Stimulated activated naive CD4-positive, alpha-beta T cell treated with Interleukin-2 at 50 U/mL for 16 hours (primary cell): ENCODE measurements at places on chromosomes 12 and 14.
A peak's percentile ranks its signal among the peaks of the same experiment; 100 is the strongest.

- DNase-seq: no peak
These were observed 164.3 kb downstream of the SLC5A8 start for GRCh38 chr12:101045486-101046464.

DNA sequence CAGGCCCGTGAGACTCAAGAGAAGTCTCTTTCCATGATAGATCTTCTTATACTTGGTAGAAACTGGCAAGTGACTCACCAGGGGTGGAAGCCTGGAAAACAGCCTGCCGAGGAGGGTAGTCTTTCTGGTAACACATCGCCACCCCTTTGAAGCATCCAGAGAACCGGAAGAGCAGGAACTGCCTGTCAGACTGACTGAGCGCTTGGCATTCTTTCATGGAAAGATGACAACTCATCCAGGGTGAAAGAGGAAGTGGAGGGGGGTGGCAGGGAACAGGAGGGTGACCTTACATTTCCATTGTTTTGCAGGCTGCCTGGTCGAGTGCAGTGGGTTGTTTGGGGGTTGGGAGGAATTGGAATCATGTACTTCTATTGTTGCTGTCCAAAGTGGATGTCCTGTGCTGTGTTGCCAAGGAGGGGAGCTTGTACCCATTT, 34.5 kb downstream of the PRKCH start:
- peak; percentile 50 for DNase-seq

GRCh38 chr12:67751381-67751928, 102.9 kb downstream of the DYRK2 start:
- no peak for DNase-seq

DNA sequence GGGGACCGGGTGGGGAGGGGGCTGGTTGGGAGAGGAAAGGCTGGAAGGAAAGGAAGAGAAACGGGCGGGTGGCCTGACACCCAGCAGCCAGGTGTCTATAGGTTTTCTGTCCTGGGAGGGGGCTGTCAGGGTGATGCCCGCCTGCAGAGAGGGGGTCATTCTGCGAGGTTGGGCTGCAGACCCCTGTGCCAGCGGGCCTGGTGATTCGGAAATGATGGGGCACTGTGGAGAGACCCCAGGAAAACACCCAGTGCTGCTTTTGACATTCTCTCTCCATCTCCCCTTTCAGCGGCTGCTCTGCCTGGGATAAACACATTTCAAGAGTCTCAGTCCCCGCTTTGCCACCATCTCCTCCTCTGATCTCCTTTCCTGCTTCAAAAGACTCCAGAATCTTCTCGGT, 168.5 kb upstream of the RTL1 start:
- DNase-seq: no peak

- no peak for DNase-seq
These were observed 236.9 kb upstream of the SFSWAP start for GRCh38 chr12:131473741-131474709.

DNA sequence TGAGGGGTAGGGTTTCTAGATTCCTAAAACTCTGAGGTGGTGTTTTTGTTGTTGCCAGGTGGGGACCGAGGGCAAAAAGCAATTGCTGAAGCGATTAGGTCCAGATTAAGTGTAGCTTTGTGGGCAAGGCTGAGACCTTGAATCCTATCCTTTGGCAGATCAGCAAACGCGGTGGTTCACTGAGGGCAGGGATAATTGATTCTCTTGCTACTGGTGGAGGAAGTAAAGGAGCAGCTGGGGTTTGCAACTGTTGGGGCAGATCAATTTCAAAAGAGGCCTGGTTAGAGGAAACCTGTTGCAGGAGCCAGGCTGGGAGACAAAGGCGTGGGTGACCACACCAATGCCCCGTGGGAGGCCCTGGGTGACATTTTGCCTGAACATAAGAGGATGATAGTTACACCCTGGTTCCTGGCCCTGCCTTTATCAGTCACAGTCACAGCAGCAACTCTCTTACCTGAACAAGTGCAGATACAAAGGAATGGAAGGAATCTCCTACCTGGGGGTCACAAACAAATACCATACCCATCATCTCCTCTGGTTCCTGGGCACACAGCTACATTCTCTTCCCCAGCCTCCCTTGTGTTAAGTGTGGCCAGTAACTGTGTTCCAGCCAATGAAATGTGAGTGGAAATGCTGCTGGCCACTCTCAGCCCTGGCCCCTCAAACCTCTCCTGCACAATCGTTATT, 43.3 kb upstream of the RASSF3 start:
- no peak for DNase-seq

DNA sequence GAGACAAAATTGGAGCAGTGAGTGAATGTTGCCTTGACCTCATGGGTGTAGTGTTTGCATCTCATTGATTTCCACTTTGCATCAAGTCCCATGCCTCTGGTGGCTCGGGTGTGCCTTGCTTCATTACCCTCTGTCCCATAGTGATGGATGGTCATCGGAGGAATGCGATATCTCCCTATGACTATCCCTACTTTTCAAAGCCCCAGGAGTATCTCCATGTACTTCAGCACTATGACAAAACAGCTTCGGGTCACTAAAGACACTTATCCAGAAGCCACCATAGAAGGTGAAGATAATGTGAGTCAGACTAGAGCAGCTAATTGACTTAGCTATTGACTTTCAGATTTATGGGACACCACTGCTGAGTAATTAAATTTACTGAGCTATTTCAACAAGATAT, 355.1 kb upstream of the CCDC196 start:
- no peak for DNase-seq

DNA sequence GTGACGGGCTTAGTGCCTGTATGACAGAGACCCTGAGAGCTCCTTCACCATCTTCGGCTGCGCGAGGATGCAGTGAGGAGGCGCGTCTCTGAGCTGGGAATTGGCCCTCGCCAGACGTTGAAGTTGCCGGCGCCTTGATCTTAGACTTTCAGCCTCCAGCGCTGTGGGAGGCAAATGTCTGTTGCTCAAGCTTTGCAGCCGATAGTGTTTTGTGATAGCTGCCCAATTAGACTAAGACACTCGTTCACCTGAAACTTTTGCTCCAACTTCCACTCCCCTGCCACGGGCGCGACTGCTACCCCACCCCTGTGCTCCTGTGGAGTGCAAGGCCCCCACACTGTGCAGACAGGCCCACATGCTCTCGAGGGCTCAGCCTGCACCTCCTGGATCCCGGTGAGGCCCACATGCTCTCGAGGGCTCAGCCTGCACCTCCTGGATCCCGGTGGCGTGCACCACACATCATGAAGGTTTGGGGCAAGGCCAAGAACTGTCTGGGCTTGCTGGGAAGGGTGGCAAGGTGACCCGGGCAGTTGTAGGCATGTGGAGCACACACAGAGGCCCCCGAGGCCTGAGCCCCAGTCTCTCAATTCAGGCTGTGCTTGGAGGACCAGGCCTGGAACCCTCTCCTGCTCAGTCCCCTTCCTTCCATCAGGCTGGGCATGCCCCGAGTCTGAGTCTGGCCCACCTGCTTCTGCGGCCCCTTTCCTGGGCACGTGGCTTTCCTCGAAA, 324.6 kb downstream of the TMEM121 start:
- DNase-seq: no peak

DNA sequence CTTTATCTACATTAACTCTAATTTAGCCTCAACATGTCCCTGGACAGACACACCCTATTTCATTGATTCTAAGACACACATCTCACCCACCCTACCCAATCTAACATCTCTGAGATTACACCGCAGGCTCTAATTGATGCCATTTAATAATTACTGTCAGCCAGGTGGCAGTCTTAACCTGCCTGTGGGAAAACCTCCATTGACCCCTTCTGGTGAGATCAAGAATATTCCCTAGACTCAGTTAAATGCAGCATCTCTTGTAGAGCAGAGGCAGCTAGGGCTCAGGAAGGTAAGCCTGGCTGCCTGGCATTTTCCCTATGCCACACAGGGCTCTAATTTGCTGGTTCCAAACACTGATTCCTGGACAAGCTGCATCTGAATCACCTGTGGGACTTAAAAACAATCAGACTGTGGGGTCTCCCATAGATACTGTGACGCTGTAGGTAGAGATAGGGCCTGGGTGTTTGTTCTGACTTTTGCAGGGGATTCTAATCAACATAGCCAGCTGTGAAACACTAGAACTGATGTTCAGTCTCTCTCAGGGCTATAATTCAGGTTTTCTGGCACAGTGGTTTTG, 14.3 kb downstream of the MCRS1 start:
- no peak for DNase-seq

DNA sequence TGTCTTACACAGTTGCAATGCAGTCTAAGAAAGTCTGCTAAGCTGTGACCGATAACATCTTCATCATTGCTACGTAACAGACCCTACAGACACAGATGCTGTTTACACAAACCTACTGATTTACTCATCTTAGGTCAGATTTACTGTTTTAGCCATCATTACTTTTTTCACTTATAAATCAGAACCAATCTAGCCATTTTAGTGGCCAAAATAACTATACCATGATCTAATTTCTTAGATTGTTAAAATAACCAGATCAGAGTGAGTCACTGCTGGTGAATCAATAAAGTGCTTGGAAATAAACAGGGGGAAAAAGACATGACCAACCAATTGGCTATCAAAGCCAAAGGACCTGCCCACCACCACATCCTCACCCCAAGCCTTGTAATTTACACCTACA, 57.0 kb upstream of the FOXN3 start:
- no peak for DNase-seq

GRCh38 chr12:103172447-103173112, 215.1 kb downstream of the ASCL1 start:
- DNase-seq: no peak

DNA sequence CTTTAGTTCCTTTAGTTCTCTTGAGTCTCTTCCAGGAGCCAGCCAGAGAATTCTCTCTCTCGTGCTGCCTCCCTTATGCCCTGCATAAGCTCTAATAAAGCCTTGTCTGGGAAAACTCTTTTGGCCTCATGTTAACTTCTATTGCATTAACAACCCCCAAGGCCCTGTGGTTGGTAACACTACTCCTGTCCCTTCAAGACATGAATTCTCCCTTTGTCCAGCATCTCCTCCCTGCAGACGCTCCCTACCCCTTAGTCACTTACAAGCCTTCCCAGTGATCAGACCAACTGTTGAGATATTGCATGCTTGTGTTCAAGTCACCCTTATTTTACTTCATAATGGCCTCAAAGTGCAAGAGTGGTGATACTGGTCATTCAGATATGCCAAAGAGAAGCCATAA, 12.1 kb downstream of the LTBR start:
- no peak for DNase-seq

DNA sequence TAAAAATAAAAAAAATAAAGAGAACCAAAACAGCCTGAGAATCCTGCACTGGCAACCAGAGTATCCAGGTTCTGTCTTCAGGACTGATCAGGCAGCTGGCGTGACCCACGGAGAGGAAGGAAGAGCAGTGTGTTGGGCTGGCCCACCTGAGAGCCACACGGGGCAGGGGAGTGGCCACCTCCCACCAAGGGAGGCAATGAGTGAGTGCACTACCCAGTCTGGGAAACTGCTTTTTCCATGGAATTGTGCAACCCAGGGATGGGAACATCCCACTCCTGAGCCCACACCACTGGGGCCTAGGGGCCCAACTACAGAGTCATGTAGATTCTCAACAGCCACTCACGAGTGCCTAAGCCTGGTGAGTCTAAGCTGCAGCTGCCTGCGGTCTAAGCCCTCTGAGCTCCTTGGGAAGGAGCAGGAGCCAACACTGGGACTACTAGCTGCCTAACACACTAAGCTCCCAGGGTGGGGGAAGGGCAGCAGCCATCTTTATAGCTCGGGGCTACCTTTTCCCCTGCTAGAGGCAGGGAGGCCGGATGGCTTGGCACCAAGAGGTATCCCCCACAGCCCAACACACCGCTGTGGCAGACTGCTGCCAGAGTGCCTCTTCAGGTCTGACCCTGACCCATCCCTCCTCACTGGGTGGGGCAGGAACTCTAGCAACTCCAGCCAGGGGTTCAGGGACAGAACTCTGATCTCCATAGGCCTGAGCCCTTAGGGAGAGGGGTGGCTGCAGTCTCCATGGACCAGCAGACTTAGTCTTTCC, 610.9 kb downstream of the RERGL start:
- DNase-seq: no peak

DNA sequence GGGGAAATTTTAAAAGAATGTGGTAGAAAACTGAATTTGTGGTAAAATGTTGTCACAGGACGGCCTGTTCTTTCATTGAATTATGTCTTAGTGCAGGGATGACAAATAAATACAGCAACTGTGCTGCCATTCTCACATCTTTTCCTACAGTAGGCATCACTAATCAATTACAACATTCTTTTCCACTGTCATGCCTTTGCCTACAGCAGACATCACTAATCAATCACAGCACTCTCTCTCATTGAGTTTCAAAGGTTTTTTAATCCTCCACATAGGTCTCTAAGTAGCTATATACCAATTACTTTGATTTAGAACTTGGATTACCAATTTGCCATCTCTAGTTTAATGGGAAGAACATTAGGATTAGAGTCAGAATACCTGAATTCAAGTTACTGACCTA, 30.1 kb downstream of the NTF3 start:
- no peak for DNase-seq

DNA sequence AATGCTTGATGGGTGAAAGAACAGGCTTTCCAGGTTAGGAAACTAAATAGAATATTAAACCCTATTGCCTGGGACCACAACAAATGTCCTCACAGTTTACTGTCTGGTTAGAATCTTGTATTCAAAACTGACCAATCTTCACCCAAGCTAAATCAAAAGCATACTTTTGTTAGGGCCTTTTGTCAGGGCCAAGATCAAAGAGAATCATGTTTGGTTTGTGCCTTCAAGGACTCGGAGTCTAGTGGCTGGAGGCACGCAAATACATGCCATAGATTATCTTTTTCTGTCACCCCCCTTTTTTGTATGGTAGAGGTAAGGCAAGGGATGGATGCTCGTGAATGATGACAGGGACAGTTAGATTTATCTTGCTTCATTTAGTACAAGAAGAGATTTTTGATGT, 51.1 kb upstream of the AKAP6 start:
- DNase-seq: no peak

GRCh38 chr12:67784831-67785230, 136.3 kb downstream of the DYRK2 start:
- DNase-seq: no peak

DNA sequence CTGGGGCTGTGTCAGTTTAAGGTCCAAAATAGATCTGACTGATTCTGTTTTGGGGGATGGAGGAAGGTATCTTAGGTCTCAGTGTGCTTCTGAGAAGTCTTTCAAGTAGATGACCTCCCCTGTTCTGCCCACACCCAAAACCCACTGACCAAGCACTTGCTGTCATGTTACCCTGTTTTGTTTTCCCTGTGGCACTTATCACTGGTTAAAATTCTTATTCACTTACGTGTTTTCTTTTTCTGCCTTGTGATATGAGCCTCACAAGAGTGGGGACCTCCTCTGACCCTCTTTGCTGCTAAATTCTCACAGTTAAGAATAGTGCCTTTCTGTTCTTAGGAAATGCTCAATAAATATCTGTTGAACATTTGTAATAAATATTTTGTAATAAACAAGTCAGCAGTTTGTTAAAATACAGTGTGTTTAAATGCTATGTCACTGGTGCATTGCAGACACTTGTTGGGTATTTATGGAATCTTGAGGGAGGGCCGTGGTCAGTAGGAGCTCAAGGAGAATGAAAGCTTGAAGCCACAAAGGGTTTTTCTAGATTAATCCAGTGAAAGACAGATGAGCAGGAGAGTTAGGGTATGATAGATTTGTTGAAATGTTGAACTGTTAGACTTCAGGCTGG, 20.9 kb downstream of the PLEKHA5 start:
- DNase-seq: no peak
